ENCODE measurements at places on chromosomes 3 and 15. TPM values are rescaled to one million over a fixed set of nuclear protein-coding genes. Genes with fewer than 3 reads are reported as not detected.

The GREM1 gene
- 8.1 TPM for total RNA-seq

The FBXL22 gene
- 0.74 TPM for total RNA-seq

The TBC1D5 gene
- 66.6 TPM for total RNA-seq

The TTC14 gene
- 36.9 TPM for total RNA-seq

The GOLGA6D gene
- under 0.01 TPM for total RNA-seq

The GOLGA6L4 gene
- 2.7 TPM for total RNA-seq

The SMCO1 gene
- total RNA-seq = not detected

All from temporal lobe (tissue), 4 donors.